ENCODE measurements at places on chromosomes 2 and 18.

DNA sequence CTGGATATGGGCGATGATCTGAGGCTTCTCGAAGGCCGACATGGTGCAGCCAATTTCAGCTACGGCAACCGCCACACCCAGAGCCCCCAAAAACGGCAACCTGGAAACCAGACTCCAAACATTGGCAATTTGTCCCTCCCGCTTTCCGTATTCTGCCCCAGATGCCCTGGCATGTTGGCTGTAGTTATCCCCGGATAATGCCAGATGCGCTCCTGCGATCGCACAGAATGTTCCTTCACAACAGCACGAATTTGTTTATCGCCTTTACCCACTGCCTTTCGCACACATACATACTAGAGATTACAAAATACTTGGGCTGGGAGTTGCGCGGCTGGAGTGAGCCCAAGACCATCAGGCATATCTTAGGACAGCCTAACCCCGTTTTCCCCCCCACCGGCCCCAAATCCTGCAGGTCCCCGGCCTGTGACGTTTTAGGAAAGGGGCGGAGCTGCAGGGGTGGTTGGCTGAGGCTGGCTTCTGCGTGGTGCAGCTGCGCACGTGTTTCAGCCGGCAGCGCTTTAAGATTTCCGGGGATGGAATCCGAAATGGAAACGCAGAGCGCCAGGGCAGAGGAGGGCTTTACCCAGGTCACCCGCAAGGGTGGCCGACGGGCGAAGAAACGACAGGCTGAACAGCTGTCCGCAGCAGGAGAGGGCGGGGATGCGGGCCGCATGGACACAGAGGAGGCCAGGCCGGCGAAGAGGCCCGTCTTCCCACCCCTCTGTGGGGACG, at the start of gene PNO1:
TSS of gene PNO1 (plus strand) at position 487 of the 732 bp plus-strand sequence. CDS start at position 534, 47 bp downstream.
- peak; percentile 93 for DNase-seq

GRCh38 chr2:238145851-238146250, 7.4 kb downstream of the KLHL30 start:
- DNase-seq: no peak

DNA sequence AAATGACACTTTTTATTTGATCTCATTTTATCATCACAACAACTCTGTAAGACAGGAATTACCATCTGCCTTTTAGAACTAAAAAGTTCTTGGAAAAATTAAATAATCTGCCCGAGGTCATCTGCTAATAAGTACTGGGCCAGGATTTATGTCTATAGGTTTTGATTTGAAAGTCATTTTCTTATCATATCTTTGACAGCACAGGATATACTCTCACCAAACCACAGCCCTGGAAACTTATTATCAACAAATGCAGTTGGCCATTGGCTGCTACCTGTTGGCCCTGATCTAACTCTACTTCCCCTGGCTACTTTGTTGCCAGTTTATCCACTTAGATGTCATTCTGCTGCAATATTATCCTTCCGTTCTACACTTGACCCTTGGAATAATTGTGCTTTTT, 354.6 kb downstream of the RAD51AP2 start:
- DNase-seq: no peak

DNA sequence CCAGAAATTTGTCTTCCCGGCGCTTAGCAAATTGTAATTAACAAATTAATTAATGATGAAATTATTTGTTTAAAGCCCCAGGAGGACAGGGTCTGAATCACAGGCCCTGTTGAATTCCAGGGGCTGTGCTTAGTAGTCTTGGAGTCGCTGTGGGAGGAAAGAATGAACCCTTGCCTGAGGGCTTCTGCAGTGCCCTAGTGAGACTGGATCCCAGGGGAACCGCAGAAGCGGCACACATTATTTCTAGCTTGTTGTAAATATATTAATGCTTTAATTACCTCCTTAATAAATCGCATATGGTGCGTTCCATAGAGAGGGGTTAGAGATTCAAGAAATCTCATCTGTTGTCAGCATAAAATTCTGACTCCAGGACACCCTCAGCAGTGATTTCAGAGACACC, 235.4 kb downstream of the CELF4 start:
- DNase-seq: no peak

GRCh38 chr2:240998995-240999791, 775 bp downstream of the SNED1 start:
- no peak for DNase-seq

- DNase-seq: no peak
These were observed 828.4 kb upstream of the SALL3 start for GRCh38 chr18:78151234-78151633.

GRCh38 chr2:215917953-215918620, 95.3 kb downstream of the MREG start:
- no peak for DNase-seq

- no peak for DNase-seq
These were observed 3.3 kb upstream of the PROC start for GRCh38 chr2:127414638-127415592.

DNA sequence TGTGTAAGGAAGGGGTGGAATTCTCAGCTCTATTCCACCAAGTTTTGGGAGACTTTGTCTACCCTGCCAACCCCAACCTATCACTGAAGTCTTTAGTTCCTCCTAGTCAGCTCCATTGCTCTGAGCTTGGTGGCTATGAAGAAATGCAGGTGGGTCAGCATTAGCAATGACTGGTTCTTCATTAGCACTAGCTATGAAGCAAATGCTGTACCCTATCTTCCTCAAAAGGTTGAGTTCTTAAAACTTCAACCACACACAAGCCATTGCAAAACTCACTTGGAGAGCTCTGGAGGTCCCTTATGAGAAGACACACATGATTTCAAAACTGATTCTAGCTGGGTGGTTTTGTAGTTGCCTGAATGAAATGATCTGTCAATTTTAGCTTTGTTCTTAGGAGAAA, 193.8 kb downstream of the IKZF2 start:
- no peak for DNase-seq

DNA sequence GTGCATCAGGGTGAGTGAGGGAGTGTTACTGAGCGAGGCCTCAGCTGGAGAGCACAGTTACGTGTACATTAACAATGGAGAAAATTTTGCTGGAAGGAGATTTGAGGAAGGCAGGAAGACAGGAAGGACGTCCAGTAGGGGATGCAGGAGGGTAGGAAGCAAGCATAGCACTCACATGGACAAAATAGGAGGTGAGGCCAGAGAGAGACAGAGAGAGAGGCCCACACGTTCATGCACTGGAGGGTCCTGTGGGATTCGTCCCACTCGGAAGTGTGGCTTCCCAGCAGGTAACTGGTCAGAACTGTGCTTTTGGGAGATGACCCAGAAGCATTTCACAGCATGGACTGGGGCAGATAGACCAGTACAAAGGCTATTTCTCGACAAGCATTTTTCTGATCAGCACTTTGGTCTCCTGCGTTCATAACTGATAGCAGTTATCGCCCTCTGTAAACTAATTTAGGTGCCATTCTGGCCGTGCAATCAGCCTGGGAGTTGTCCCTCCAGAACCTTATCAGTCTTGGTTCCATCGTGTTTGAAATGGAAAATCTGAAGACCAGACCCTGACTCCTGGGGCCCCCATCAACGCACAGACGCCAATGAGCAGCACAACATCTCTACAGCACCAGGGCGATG, 5.7 kb downstream of the LCT start:
- no peak for DNase-seq

- DNase-seq: no peak
These were observed 149.4 kb downstream of the PMAIP1 start for GRCh38 chr18:60049172-60049571.

DNA sequence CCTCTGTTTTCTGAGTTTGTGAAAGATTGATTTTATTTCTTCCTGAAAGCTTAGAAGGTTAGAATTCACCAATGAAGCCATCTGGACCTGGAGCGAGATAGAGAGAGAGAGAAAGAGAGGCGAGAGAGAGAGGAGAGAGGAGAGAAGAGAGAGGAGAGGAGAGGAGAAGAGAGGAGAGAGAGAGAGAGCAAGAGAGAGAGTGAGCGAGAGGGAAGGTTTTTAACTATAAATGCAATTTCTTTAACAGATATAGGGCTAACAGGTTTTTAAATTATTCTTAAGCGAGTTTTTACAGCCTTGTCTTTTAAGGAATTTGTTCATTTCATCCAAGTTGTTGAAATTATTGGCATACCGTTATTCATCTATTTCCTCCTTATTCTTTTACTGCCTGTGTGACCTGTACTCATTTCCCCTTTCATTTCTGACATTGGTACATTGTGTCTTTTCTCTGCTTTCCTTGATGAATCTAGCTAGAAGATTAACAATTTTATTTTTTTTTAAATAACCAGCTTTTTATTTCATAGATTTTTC, 56.1 kb downstream of the BABAM2 start:
- no peak for DNase-seq

- no peak for DNase-seq
These were observed 222.2 kb downstream of the GLI2 start for GRCh38 chr2:120957905-120958304.

DNA sequence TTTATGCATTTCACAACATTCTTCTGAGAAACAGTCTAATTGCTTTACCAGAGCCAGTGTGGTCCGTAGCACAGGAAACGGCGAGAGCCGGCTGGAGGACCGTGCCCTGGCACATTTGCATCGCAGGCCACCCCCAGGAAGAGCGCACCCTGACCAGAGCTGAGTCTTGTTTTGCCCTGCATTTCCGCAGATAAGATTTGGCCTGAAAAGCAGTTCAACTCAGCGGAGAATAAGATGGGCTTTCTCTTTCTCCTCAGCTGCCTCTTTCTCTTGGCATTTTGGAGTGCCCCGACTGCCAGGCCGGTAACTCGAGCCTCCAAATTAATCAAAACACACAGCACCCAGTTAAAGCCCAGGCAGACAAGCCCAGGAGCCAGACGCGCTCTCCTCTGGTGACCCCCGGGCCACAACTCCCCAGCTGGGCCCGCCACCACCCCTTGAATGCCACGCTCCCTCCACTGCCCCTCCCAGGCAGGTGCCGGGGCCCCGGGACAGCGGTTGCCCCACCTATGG, 464 bp downstream of the COL4A4 start:
- DNase-seq: no peak

- no peak for DNase-seq
These were observed 8.4 kb upstream of the PRKCE start for GRCh38 chr2:45643095-45643494.

DNA sequence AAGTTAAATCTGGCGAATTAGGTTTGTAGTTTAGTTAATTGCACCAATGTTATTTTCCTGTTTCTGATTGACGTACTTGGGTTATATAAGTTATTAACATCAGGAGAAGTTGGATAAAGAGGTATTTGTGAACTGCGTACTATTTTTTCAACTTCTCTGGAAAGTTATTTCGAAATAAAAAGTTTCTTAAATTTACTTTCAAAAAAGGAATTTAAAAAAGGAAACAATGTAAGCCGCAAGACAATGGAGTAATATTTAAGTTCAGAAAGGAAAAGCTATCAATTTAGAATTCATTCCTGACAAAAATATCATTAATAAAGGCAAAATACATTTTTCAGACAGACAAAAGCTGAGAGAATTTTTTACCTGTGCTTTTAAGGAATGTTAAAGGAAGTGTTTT, 47.7 kb downstream of the RAB10 start:
- DNase-seq: no peak

- DNase-seq: no peak
These were observed 207.2 kb downstream of the LRP1B start for GRCh38 chr2:141923657-141924056.

DNA sequence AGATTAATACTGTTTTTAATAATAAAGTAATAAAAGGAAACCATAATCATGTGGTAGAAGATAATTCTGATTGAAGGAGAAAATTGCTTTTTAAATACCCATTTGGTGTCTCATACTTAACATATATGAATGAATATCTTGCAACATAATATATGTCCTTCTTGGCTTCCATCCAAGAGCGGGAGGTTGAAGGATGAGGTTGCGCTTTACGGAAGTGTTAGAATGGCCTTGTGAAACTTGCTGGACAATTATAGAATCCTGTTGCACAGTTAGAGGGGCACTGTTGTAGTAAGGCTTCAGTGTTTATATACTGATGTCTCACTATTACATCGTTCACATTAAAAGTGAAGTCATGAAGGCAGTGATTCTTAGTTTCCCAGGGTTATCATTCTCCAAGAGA, 9.4 kb downstream of the INSIG2 start:
- DNase-seq: no peak

- no peak for DNase-seq
These were observed 27.2 kb downstream of the CCBE1 start for GRCh38 chr18:59669872-59670657.

- DNase-seq: peak; percentile 47
These were observed 158.2 kb downstream of the MGAT5 start for GRCh38 chr2:134411828-134412638.

DNA sequence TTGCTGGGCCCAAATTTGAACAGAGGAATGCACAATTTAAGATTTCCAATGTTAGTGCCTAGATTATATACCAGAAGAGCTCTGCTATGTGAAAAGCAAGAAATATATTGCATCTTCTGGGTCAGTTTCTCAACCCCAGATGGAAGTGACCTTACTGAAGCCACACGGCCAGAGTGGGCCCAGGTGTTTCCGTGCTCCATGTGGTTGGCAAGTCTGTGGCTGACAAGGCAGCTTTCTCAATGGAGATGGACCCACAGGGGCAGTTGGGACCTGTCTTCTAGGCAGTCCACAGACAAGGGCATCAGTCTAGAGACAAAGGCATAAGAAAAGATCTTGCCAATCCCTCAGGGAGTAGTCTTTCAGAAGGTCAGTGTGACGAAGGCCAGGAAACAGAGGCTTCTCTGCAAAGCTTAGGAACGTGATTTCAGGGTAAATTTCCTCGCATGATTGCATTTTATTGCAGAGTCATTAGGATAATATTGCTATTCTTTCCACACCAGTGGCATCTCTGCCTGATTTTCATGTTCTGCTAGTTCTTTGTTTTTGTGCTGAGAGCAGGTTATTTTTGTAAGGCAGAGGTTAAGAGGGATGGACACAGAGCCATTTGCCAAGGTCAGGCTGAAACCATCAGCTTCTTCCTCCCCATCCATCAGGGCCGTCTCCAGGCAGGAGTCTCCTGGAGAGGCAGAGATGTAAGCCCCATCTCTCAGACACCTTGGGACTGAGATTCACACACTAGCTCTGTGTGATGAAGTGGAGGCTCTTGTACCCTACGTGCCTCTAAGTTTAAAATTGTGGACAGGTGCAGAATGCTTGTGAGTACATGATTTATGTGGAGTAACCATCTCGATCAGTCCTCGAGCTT, 202.1 kb downstream of the ANKRD30B start:
- DNase-seq: no peak

DNA sequence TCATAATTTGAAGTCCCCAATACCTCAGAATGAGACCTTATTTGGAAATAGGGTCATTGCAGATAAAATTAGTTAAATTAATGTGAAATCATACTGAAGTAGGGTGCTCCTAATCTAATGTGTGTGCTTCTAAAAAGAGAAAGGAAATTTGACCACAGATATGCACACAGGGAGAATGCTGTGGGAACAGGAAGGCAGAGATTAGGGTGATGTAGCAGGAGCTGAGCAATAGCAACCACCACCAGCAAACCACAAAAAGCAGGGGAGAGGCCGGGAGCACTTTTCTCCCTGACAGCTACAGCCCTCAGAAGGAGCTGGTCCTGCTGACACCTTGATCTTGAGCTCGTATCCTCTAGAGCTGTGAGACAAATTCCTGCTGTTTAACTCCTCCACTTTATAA, 24.6 kb upstream of the SCG2 start:
- no peak for DNase-seq

- no peak for DNase-seq
These were observed 11.4 kb downstream of the RDH14 start for GRCh38 chr2:18549083-18549482.
